ENCODE measurements at places on chromosomes 2 and 18. TPM values are rescaled to one million over a fixed set of nuclear protein-coding genes. Genes with fewer than 3 reads are reported as not detected.

The ORC2 gene
- total RNA-seq: 8.0 TPM

The ATP6V1B1 gene
- total RNA-seq: 0.40 TPM

The ALPG gene
- total RNA-seq: not detected

The POTEE gene
- total RNA-seq: not detected

The DSG1 gene
- not detected for total RNA-seq

The IL37 gene
- total RNA-seq: not detected

The CHRNG gene
- total RNA-seq: 3.3 TPM

The CPS1 gene
- 23.7 TPM for total RNA-seq

The FLACC1 gene
- total RNA-seq: not detected

The TNFRSF11A gene
- under 0.01 TPM for total RNA-seq

The MBOAT2 gene
- total RNA-seq: 34.9 TPM

The CD8B2 gene
- total RNA-seq: not detected

The FAP gene
- 15.5 TPM for total RNA-seq

The DQX1 gene
- not detected for total RNA-seq

The ZSWIM2 gene
- not detected for total RNA-seq

The AMER3 gene
- total RNA-seq: not detected

The TMEM169 gene
- 0.16 TPM for total RNA-seq

The C2orf66 gene
- total RNA-seq: not detected

The PLEKHH2 gene
- 5.2 TPM for total RNA-seq

The CDH2 gene
- 21.9 TPM for total RNA-seq

The RIF1 gene
- total RNA-seq: 24.1 TPM

The CABLES1 gene
- 2.8 TPM for total RNA-seq

The TMEM178A gene
- 1.8 TPM for total RNA-seq

The C1GALT1C1L gene
- 0.39 TPM for total RNA-seq

The TMEM131 gene
- total RNA-seq: 14.2 TPM

The PDE11A gene
- total RNA-seq: not detected

The CHST9 gene
- not detected for total RNA-seq

The IL36B gene
- not detected for total RNA-seq

Data from epithelial cell of alveolus of lung (primary cell).